ENCODE measurements at places on chromosomes 6 and 20. TPM values are rescaled to one million over a fixed set of nuclear protein-coding genes. Genes with fewer than 3 reads are reported as not detected.

Gene ME1
- 24.3 TPM for total RNA-seq

Gene HLA-DRA
- not detected for total RNA-seq

Gene SLCO4A1
- total RNA-seq: 0.38 TPM

Gene CENPQ
- 10.5 TPM for total RNA-seq
